ENCODE measurements at places on chromosomes 1 and 21.

DNA sequence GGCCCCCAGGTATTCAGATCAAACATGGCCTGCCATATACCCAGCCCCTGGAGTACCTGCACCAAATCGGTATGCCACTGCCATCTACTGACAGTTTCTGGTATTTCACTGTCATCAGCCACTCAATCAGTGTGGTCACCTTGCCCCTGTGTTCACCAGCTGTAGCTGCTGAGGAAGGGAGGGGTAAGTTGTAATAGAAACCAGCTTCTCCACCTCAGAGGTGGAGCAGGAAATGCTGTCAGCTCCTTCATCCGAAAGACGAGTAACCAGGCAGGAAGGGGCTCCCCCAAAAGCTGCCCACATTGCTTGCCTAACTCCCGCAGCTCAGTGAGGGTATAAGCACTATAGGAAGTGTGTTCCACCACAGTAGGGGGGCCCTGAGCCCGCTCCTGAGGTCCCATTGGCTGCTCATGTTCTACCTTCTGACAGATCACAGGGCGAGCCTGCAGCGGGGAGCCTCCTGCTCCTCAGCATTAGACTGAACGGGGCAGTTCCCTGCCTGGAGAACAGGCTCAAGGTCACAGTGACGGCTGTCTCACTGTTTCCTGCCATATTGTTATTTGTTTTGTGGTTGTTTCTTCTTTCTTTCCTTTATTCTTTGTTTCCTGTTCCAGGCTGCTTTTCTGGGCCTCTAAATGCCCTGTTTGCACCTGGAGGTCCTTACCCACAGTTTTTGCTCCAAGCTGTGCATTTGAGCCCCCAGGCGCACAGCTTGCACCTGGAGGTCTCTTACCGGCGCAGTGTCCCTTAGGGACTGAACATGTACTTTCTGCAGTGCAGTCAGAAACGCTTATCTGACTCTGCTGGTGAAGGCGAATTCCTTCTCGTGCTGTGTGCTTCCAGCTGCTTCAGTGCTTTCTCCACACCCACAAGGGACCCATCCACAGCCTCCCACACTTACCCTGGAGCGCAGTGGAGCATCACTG, 1638.3 kb downstream of the MRPL39 start:
- peak; percentile 78 for DNase-seq

- DNase-seq = no peak
These were observed 95.6 kb upstream of the C1orf87 start for GRCh38 chr1:60169206-60169605.

GRCh38 chr1:184530226-184530625, 143.4 kb downstream of the C1orf21 start:
- no peak for DNase-seq

DNA sequence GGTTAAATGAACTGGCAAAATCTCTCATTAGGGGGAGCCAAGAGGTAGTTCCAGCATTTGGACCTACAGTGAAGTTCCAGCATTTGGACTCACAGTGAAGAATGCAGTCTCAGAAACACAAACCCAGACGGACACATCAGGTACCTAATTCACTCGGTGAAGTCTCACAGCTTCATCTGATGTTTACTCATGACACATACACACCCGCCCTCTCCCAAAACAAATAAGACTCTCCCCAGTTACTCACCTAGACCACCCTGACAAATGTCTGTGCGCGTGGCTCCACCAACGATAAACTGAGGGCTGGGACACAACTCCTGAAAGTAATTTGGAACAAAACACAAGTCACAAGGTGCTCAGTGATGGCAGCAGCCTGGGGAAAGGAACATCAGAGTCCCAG, 11.4 kb downstream of the CAPN8 start:
- no peak for DNase-seq

DNA sequence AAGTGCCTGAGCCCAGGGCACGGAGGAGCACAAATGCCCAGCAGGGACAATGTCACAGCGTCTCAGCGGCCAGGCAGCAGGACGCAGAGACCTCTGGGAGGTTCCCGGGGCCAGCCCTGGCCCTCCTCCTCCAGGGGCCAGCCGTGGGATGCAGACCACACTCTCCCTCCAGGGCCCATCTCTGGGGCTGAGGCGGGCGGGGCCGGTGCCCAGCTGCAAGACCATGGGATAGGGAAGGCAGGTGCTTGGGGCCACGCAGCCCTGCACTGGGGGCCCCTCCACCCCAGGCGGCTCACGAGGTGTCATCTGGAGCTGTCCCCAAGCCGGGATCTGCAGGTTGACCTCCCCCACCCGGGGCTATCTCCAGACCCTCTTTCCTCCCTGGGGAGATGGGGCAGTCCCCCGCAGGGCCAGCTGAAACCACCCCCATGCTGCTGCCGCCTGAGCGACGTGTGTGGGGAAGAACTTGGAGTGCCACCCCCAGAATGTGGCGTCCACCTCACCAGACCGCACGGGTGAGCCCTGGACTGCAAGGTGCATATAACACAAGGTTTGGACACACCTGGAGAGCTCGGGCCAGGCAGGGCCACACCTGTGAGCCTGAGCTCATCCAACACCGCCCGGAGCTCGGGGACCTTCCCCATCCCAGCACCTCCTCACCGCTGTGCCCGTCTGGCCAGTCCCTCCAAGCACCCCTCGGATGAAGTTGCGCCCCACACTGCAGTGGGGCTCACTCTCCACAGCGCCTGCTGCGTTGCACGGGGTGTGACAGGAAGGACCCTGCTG, 4.1 kb upstream of the TTLL10 start:
- no peak for DNase-seq

GRCh38 chr21:31413698-31414097, 69.6 kb upstream of the TIAM1 start:
- peak; percentile 8 for DNase-seq

GRCh38 chr1:32899586-32900296, 1.4 kb downstream of the TMEM54 start:
- DNase-seq = no peak

DNA sequence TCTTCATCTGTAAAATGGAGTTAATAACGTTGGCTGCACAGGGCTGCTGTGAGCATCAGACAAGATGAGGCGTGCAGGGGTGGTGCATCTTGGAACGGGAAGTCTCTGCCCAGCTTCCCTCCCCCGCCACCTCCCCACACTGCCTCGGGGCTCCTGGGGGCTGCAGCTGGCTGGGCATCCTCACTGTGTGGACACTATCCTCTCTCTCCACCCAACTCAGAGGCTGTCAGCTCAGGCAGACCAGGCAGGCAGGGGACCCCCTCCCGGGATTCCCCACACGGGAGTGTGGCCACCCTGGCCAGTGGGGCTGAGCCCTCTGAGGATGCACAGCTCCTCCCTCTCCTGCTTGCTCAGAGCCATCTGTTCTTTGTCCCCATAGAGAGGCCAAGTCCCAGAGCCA, 122.7 kb downstream of the CCDC185 start:
- no peak for DNase-seq

GRCh38 chr1:172185996-172186395, 234.5 kb upstream of the C1orf105 start:
- DNase-seq = no peak

DNA sequence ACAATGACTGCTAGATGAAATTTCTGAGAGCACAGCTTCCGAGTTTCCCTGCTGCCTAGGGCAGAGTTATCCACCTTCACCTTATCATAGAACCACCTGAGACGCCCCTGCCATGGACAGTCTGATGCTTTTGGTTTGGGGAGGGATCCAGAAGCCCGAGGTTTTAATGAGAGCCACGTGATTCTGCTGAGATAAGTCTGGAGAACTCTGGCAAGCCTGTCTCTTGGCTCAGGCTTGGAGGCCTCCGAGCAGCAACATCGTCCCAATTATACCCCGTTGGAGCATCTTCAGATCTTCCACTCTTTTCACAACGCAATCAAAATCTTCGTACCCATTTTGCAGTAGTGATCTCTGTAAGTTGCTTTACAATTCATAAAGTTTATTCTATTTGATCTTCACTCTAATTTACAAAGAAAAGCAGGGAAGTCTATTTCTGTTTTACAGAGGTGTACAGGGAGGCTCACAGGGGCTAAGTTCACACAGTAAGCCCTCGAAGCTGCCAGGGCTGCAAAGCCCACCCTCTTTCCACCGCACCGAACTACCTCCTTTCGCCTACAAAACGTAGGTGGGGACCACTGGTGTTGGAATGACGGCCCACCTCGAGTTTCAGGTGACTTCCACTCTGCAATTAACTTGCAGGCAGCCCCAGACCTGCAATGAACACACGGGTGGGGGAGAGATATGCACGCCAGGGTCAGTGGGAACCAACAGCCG, 513 bp upstream of the HHAT start:
- peak; percentile 63 for DNase-seq

Data from activated CD8-positive, alpha-beta memory T cell treated with anti-CD3 and anti-CD28 coated beads, Interleukin-2, amount 50 U/mL, for 48 hours (primary cell).